Activated T-helper 9 cell treated with anti-CD3 and anti-CD28 coated beads, Interleukin-2, amount 50 U/mL, for 16 hours (primary cell): ENCODE measurements at places on chromosomes 16 and 17.

- DNase-seq = no peak
Measured at GRCh38 chr17:78781104-78781892, 775 bp downstream of the CYTH1 start.

- no peak for DNase-seq
Measured at GRCh38 chr16:1278477-1278876, 22.6 kb downstream of the TPSD1 start.

DNA sequence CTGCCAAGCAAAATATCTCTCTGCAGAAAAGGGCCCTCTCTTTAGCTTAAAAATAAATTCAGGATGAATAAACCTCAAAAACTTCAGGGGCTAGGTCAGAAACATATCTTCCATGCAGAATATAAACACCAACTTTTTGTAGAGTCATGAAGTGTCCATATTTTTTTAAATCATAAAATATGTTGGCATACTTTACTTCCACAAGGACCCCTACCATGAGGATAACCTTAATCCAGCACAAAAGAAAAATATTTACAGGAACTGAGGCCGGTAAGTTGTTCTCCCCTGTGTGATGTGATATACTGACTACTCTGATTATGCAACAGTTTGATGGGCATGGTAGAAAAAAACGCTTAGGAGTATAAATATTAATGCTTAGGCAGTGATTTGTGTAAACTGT, 264.8 kb upstream of the CDH11 start:
- no peak for DNase-seq

GRCh38 chr17:76281573-76282371, 16.6 kb downstream of the UBALD2 start:
- DNase-seq = no peak

GRCh38 chr16:3726021-3726687, 8.8 kb upstream of the TRAP1 start:
- no peak for DNase-seq

DNA sequence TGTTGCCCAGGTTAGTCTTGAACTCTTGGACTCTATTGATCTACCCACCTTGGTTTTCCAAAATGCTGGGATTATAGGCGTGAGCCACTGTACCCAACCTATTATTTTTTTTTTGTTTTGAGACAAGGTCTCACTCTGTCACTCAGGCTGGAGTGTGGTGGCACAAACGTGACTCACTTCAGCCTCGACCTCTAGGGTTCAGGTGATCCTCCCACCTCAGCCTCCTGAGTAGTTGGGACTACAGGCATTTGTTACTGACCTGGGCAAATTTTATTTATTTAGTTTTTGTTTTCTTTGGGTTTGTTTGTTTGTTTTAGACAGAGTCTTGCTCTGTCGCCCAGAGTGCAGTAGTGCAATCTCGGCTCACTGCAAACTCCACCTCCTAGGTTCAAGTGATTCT, 4.0 kb downstream of the SAT2 start:
- no peak for DNase-seq

- DNase-seq = no peak
Measured at GRCh38 chr16:88825146-88825545, 13.4 kb upstream of the APRT start.

- DNase-seq = peak; percentile 37
Measured at GRCh38 chr17:73191443-73192205, 1.2 kb upstream of the COG1 start.

DNA sequence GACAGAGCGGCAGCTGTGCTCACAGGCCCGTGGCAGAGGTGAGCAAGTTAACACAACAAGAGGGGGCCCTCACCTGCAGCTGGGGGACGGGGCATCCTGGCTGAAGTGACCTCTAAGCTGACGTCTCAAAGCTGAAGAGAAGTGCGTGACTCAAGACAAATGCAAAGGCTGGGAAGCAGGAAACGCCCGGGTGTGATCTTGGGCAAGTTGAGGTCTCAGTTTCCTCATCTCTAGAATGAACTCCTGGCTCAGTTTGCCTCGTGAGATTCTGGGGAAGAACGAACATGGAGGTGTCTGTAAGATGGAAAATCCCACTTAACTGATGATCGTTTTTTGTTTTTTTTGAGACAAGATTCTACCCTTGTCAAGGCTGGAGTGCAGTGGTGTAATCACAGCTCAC, 40.1 kb upstream of the C1QL1 start:
- DNase-seq = no peak

DNA sequence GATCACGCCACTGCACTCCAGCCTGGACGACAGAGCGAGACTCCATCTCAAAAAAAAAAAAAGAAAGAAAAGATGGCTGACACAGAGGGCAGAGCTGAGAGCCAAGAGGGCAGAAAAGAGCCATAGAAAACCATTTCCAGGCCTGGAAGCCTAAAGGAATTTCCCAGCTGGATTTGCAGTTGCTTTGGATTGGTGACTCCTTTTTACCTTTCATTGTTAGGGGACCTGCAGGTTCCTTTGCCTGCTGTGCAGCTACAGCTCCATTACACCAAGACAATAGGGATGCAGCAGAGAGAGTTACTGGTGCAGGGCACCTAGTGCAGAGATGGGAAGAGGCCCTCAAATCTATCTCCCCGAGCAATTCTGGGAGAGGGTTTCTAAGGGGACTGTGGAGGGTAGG, 18.4 kb downstream of the ZNF668 start:
- DNase-seq = no peak

GRCh38 chr16:57801809-57802340, 416 bp downstream of the KIFC3 start:
- DNase-seq = no peak

GRCh38 chr17:204427-205147, 23.1 kb upstream of the DOC2B start:
- no peak for DNase-seq

DNA sequence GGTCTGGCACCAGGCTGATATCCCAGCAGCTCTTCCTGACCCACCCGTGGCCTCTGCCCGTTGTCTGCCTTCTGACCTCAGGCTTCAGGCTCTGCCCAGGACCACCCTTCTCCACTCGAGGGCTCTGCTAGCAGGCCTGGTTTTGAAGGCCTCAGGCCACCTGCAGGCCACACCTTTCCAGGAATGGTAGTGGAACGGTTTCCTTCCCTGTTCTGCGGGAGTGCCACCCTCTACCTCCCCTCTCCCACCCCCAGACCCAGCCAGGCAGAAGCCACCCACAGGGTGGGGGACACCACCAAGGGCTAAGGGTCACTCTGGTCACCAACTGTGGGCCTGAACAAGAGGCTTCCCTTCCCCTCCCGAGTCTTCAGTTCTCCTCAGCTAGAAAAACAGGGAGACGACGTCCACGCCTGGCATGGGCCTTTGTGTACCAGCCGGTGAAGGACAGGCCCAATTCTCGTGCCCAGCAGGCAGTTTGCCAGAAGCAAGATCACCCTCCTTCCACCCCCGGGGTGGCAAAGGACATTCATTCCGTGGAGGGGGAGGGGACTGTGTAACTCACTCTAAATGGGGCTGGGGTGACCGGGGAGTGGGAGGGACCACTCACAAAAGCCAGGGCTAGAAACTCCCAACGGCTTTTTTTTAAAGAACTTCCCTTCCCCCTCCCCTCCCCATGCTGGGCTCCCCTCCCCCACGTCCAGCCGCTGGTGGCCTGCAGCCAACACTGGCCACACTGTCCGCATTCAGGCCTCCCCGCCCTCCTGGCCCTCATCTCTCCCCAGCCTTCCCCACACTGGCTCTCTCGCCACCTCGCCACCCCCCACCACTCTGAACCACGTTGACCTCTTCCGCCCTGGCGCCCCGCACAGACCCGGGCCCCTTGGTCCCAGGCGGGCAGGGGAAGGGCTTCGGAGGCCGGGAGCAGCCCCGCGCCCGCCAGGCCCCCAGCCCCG, 7.7 kb downstream of the CBX4 start:
- DNase-seq = no peak

GRCh38 chr16:56886296-56886695, 21.3 kb downstream of the SLC12A3 start:
- DNase-seq = no peak

- no peak for DNase-seq
Measured at GRCh38 chr16:20344611-20345010, 7.9 kb downstream of the UMOD start.

GRCh38 chr16:63312346-63312745, 1276.1 kb upstream of the CDH8 start:
- DNase-seq = no peak

DNA sequence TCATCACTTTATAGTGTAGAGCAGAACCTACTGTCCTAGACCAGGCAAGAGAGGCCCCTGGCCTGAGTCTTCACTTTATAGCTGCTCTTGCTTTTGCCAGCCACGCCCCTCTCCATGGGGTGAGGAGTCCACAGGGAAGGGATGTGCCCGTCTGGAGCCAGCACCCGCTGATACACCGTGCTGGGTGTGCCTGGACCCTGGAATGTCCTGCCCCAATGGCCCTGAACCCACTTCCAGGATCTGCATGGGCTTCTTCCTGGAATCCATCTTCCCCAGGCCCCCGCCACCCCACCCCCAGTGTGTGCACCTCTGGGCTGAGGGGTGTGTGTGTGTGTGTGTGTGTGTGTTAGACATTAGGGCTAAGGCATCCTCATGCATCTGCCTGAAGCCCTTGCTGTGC, 44.9 kb downstream of the MEOX1 start:
- DNase-seq = no peak

DNA sequence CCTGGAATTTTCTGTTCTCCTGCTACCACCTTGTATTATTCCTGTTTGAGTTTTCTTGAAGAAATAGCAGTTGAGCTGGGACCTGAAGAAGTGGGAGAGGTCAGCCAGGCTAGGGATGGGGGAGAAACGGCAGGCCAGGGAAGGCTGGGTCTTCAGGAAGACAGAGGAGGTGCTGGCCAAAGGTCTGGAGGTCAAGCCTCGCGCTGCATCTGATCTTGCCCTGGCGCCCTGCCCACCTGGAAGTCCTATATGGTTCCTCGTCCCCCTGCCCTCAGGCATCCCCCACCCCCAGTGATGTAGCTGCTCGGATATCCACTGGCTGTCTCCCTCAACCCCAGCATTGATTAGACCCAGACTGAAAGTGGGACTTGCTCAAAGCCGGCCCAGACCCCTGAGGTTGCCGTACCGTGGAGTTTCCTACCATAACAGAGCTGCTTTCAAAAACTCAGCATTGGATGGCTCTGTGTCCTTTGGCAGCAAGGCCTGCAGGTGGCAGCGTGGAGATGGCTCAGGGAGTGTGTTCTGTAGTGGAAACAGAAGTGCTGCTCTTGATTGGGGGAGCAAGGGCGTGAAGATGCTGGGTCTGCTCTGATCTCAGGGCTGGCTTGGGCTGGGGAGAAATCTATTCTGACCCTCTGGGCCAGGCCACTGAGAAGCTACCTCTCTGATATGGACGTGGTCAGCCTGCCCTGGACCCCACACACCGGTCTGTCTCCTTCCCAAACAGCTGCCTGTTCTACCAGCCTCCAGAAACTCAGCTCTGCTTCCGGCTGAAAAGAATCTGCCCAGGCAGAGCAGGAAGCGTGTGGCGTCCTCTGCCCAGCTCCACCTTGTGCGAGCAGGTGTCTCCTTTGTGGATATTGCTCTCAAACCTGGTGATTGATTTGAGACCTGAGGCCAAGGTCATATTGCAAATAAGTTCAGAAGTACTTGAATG, 107.0 kb upstream of the CACNG5 start:
- DNase-seq = no peak

DNA sequence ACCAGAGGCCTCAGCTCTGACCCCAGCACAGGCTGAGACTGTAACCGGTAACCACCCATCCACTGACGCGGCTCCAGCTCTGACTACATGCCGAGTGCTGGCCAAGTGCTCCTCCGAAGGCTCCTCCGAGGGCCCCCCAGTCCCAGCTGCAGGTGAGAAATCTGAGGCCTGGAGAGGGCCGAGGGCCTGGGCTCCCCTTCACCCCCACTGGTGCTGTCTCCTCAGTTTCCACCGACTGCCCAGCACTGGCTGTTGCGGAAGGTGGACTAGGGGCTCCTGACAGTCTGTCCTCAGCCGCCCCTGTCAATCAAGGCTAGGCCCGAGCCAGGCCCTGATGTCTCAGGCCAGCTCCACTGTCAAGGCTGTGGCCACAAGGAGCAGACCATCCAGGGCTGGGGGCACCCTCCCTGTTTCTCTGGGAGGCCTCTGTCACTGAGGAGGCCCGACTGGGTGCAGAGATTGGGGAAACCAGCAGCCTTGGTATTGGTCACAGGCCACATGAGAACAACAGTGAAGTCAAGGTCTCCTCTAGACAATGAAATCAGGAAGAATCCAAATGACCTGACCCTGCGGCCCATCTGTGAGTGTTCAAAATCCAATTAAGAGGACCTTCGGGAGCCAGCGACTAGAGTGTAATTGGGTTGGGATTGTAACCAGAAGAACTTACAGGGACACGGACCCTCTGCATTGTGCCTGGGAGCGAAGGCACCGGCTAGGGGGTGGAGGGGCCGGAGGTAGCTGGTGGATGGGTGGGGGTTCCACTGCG, 5.1 kb downstream of the TMEM235 start:
- DNase-seq = no peak

- no peak for DNase-seq
Measured at GRCh38 chr16:12557786-12558185, 245.9 kb downstream of the CPPED1 start.

GRCh38 chr17:73231395-73231794, 30.3 kb downstream of the CPSF4L start:
- no peak for DNase-seq

DNA sequence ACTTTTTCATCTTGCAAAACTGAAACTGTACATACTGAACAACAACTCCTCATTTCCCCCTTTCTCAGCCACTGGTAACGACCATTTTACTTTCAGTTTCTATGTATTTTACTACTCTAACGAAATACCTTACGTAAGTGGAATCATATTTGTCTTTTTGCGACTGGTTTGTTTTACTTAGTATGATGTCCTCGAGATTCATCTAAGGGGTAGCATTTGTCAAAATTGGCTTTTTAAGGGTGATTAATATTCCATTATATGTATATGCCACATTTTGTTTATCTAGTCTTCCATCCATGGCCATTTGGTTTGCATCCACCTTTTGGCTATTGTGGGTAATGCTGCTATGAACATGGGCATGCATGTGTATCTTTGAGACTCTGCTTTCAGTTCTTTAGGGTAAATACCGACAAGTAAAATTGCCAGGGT, 10.4 kb downstream of the KPNB1 start:
- DNase-seq = no peak

DNA sequence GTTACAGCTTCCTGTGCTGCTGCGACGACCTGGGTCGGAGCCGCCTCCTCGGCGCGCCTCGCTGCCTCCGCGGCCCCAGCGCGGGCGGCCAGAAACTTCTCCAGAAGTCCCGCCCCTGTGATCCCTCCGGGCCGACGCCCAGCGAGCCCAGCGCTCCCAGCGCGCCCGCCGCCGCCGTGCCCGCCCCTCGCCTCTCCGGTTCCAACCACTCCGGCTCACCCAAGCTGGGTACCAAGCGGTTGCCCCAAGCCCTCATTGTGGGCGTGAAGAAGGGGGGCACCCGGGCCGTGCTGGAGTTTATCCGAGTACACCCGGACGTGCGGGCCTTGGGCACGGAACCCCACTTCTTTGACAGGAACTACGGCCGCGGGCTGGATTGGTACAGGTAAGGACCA, 746 bp downstream of the HS3ST2 start:
- no peak for DNase-seq

DNA sequence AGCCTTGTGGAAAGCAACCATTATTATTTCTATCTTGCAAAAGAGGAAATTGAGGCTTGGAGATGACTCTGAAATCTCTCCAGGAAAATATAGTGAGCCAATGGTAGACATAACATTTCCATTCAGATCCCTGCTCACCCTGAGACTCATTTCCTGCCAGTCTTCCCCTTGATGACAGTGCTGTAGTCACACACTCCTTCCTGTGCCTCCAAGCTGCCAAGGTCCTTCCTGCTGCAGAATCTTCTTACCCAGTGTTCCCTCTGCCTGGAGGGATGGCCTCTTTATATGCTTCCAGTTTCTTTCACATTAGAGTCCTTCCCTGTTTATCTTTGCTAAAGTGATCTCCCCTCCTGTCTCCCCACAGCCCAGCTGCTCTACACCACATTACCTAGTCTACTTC, 648.1 kb downstream of the TOX3 start:
- no peak for DNase-seq

- DNase-seq = peak; percentile 59
Measured at GRCh38 chr16:1363501-1364041, 11.8 kb downstream of the GNPTG start.
